Activated naive CD8-positive, alpha-beta T cell treated with anti-CD3 and anti-CD28 coated beads for 36 hours (primary cell): ENCODE measurements at places on chromosomes 2 and 18. TPM values are rescaled to one million over a fixed set of nuclear protein-coding genes. Genes with fewer than 3 reads are reported as not detected.
A peak's percentile ranks its signal among the peaks of the same experiment; 100 is the strongest.

GRCh38 chr2:119477113-119477505, 45.5 kb downstream of the TMEM37 start:
- DNase-seq: no peak

DNA sequence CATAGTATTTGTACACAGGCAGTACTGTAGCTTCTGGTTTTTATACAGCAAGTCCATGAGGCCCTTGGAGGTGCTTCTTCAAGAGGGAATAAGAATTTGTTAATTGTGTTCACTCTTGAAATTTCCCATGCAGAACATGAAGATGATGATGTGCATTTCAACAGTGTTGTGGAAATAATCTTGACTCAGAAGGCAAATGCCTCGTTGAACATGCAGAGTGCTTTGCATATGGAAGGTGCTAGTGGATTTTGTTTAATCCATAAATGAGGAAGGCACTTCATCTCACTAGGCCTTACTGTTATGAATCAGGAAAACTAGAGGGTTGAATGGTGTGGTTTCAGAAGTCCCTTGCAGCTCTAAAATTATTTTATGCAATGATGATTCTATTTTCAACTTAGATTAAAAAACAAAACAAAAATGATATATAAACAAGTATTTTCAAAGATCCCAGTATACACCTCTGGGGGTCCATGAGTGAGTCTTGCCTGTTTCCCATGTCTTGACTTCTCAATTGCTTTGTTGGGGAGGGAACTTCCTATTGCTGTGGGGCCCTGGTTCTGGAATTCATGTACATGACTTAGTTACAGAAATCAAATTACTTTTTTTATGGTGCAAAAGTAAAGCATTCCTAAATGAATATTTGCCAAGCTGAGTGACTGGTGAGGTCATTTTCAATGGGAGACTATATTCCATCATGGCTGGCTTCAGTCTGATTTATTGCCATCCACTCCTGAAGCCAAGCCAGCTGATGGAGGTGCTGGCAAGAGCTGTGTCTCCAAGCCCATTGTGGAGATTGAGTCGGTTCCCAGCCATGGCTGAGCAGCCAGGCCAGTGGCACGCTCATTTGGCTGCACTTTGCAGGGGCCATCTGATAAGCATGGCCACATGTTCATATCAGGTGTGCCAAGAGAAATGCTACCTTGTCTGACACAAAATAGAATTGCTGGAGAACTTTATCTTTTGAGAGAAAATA, 56.5 kb downstream of the MGAT5 start:
- no peak for DNase-seq

- no peak for DNase-seq
Measured at GRCh38 chr18:55868909-55869308, 280.9 kb upstream of the TCF4 start.

GRCh38 chr2:196171248-196171871, at the start of gene STK17B:
STK17B (minus strand) TSS chr2:196171578; CDS start chr2:196163383, 8,195 bp downstream.
- peak; percentile 95 for DNase-seq

DNA sequence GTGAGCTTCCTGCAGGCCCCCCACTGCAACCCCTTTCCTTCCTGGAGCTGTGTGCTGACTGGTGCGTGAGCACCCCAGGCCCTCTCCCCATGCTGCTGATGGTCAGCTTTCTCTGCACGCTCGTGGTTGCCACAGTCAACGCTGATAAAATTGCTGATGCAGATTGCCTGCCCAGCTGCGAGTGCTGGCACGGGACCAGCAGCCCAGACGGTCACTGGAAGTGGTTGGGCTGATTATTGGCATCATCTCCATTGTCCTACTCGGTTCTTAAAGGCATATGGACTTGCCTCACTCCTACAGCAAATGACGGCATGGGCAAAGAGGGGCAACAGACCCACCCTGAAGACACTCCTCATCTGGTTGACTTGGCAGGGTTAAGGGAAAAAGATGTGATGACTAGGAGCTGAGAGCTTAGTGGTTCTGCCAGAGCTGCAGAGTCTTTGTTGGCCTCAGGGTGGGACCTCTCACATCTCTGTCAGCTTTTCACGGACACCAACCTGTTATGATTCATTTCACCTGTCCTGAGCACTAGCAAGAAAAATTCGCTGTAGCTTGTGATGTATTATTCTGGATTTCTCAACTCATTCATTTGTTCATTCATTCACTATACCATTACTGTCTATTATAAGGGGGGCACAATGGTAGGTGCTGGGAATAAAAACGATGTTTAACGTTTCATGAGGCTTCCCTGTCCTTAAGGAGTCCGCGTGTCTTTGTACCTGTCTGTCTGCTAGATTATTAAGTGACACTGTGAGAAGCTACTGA, 38.4 kb downstream of the PAX8 start:
- DNase-seq: no peak

- DNase-seq: no peak
Measured at GRCh38 chr18:45291621-45292615, 323.4 kb upstream of the SLC14A2 start.

DNA sequence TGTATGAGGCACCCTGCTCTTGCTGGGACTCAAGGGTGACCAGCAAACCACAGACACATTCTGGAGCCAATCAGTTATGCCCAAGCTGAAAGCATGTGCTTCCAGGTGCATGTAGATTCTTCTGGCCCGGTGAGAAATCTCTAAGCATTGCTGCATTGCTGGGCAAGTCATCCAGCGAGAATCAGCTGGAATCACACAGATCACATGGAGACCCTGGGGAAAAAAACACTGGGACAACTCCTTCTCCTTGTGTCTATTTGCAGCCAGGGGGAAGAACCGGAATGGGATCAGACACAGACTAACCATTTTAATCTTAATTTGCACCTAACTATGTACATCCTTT, 119.7 kb upstream of the KLF7 start:
- DNase-seq: no peak

DNA sequence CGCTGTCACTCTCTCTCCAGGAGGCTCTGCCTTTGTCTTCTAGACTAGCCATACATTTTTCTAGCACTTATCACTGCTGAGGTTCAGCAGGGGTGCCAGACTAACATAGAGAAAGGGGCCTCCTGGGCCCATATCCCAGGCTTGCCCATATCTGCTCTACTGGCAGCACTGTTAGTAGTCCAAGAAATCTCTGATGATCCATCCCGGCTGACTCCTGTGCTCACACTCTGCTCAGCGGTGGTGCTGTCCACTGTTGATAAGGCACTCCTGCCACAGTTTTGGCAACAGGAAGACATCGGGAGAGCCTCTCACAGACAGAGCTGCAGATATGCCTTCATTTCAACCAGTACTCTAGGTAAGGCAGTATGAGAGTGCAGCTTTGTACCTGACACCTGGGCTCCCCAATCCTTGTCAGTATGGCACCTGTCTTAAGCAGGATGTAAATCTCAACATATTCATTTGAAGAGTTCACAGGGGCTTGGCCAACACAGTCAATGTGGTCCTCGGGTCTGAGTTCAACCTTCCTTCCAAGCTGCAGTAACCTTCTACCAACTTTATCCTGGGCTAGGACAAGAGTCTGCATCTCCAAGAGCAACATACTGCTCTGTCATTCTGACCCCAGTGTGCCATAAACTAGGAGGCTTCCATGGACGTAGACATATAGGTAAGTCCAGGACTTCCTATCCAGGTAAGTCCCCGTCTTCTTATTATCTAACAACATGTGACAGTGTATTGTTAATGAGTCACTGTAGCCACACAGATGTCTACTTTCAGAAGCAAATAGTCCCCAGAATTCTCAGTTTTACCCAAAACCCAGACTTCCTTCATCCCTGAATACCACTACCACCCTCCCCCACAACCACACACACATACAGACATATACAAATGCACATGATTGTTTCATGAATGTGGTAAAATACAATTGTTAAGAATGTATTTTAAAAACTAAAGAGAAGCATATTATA, 16.2 kb downstream of the KLF7 start:
- no peak for DNase-seq

The NT5C1B gene
- total RNA-seq: not detected

The FNDC4 gene
- total RNA-seq: not detected
